ENCODE measurements at places on chromosomes 13 and 19.

DNA sequence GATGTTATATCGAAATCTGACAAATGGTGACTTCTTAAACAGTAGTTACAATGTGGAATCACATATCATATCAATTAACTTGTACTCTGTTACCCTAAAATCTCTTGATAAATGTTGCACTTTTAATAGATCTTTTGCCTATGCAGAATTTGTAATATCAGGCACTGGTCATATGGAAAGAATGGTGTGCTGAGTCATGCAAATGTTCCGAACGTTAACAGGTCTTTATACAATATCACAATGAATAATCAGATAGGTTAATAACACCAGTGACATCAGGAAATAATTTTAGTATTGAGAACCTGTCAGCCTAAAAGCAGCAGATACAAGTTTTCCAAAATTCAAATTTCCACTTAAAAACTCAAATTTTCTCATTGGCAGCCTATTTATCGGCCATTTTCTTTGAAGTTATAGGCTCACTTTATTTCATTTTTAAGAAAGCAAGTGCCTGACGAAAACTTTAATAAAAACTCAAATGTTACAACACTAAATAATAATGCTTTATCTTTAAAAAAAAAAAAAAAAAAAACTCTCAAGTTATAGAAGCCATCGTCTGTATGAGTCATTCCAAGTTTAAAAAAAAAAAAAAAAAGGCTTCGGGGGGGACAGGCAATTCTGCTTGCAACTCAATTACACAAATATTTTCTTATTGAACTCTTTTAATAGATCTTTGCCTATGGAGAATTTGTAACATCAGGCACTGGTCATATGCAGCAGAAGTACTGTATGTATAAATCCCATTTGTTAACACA, 180.9 kb downstream of the DIAPH3 start:
- peak; percentile 54 for DNase-seq

DNA sequence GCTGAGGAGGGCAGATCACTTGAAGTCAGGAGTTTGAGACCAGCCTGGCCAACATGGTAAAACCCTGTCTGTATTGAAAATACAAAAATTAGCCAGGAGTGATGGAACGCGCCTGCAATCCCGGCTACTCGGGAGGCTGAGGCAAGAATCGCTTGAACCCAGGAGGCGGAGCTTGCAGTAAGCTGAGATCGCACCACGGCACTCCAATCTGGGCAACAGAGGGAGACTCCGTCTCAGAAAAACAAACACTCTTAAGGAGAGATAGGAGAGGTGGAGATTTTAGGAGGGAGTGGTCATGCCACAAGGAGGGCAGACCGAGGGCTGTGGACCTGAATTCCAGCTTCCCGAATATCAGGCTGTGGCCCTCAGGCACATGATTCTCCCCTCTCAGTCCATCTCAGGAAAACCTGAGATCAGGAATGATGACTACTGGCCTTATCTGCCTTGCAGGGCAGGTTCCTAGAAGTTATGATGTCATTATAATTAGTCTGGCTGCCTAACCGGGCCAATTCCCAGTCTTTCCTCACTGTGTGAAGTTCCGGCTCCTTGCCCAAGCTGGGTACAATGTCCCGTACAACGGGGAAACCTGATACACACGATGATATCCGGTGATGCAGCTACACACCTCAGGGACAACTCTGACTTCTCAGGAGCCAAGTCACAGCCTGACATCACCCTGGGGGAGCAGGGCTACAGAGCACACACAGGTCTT, 2.5 kb downstream of the SLC35E1 start:
- DNase-seq: no peak

DNA sequence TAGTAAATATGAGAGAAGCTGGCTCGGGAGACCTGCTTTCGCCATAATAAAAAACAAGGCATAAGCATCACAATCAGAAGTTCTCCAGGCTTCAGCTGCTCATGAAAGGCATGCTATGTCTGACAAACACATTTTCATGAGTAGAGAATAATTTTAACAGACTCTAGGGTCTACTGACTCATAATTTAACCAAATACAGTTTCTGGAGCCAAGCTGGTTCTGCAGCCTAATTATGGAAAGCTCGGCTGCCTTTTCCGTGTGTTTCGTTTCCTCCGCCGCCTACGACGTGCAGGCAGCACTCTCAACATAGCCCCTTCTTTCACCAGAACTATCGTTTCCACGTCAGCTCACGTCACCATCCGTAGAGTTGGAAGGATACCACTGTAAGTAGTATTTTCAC, 5.7 kb downstream of the MCF2L start:
- no peak for DNase-seq

- no peak for DNase-seq
Observed at GRCh38 chr13:80441968-80442367, 101.0 kb upstream of the SPRY2 start.

GRCh38 chr19:16896146-16897028, 7.6 kb downstream of the F2RL3 start:
- DNase-seq: no peak

- DNase-seq: peak; percentile 55
Observed at GRCh38 chr19:570937-571565, 1.3 kb upstream of the BSG start.

DNA sequence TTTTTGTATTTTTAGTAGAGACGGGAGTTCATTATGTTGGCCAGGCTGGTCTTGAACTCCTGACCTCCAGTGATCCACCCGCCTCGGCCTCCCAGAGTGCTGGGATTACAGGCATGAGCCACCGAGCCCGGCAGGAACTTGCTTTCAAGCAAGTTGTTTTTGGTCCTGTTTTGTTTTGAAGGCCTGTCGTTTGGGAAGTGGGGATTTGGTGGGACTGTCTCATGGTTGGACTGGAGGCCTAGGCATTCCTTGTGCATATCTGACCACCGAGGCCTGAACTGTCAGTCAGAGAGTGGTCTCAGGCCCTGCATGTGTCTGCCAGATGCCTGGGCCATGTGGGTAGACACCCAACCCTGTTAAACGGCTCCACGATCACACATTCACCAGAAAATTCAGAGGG, 26.3 kb downstream of the UBXN6 start:
- no peak for DNase-seq

DNA sequence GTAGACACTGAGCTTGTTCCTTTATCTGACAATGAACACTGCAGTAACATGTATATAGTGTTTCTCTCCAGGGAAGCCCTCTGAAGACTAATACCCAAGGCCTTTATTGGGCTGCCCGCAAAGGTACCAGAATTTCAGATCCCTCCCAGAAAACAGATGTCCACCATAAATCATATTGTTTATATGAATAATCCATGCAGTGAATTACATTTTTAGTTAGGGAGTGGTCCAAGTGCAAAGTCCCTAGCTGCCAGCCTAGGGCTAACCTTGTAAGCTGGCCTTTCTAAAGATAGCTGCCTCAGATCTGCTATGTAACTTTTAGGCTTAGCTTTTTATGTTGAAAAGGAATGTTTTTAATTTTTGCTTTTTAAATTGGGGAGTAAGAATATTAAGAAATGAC, 44.7 kb downstream of the TDRD3 start:
- no peak for DNase-seq

GRCh38 chr19:12720851-12721655, 2.7 kb downstream of the TNPO2 start:
- DNase-seq: peak; percentile 44

DNA sequence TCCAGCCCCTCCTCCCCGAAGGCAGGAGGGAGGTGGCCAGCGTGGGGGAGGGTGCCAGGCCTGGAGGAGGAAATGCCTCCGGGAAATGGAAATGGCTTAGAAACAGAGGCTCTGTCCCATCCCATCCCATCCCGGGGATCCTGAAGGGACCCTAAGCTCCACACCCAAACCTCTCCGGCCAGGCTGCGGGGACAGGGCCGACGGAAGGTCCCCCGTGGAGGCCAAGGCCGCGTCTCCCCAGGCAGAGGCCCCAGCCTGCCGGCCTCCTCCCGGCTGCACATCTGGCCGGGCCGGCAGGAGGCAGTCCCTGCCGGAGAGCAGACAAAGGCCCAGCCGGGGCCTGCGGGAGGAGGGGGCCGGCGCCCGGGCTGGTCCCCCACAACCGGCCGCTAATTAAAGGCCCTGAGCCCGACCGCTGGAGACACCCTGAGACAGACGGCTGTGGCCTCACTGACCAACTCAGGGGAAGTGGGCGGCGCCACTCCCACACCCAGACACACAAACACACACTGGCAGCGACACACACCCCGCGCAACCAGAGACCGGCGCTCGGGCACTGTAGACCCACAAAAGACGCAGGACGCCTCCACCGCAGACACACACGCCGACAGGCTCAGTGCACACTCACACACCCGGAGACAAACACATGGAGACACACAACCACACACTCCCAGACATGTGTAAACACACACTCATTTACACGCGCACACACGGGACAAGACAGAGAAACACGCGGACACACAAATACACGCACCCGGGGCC, 1.1 kb downstream of the ADAMTS10 start:
- peak; percentile 16 for DNase-seq

DNA sequence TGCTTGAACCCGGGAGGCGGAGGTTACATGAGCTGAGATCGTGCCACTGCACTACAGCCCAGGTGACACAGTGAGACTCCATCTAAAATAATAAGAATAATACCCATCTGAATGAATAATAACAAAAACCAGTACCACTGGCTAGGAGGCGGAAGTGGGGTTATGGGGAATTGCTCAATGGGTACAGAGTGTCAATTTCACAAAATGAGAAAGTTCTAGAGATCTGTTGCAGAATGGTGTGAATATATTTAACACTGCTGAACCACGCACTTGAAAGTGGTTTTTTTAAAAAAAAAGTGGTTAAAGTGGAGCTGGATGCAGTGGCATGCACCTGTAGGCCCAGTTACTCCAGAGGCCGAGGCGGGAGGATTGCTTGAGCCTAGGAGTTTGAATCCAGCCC, 18.5 kb downstream of the KLF2 start:
- DNase-seq: no peak

DNA sequence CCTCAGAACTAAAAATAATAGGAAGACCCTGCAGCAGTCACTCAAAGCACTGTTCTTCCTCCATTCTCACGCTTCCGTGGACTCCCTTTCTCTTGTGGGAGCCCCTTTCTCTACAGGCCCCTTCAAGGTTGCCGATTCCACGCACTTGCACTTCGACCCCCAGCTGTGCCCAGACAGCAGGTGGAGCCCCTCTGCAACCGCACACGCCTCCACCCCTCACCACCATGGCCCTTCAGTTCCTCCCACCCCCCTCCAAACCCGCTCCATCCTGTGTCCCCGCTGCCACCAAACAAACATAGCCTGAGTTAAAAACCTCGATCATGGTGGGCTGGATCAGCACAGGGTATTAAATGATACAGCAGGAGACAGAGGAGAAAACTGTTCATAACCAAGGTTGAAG, 102.6 kb downstream of the STK24 start:
- no peak for DNase-seq

DNA sequence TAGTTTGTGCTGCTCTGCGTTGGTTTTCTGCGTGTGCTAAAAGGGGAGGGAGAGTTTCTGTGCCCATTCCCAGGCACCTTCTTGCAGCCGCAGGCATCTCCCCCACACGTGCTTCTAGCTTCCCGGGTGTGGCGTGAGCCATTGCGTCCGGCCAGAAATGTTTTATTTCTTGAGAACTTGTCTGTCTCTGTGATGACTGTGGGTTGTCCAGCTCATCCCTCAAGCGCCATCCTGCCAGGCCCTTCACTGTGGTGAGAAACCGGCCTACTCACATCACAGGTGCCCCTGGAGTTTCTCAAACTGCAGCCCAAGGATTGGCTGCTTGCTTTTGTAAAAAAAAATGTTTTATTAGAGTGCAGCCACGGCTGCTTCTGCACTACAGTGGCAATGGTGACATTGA, 24.2 kb downstream of the EPN1 start:
- DNase-seq: no peak

- DNase-seq: no peak
Observed at GRCh38 chr13:88074794-88075510, 403.8 kb downstream of the SLITRK5 start.

DNA sequence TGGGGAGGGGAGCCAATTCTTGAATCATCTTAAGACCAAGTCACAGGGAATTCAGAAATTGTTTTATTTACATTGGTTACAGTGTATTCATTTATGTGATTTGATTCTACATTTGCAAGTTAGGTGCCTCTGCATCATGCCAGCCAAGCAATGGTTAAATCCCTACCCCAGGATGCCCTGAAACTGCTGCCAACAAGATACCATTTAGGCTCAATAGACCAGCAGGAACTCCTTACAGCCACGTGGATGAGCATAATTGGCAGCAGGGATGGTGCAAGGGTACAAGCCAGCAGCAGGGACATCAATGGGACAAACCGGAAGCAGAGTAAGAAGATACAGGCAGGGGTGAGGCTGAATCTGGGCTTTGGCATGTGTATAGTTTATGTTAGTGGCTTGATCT, 72.4 kb upstream of the NBEA start:
- DNase-seq: no peak

GRCh38 chr19:34428549-34429285, 536 bp downstream of the UBA2 start:
- peak; percentile 44 for DNase-seq

DNA sequence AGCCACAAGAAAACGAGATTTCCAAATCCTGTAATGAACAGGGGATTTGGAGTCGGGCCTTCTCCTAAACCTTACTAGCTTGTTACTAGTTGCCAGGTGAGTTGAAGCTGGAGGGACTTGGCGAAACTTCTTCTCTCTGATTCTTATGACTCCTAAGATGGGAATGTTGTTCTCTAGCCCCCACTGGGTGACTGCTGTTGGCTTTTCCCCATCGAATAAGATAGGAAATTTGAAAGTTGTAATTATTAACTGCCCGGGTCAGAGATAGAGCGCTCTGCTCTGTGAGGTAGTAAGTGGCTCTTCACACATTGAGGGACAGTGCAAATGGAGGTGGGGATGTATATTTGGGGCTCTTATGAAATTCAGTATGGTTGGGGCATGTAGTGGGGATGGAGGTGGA, 111.2 kb upstream of the MBNL2 start:
- DNase-seq: no peak

GRCh38 chr13:94352057-94352456, 127.4 kb downstream of the DCT start:
- peak; percentile 21 for DNase-seq

GRCh38 chr13:39941911-39942551, 286.6 kb downstream of the COG6 start:
- no peak for DNase-seq

DNA sequence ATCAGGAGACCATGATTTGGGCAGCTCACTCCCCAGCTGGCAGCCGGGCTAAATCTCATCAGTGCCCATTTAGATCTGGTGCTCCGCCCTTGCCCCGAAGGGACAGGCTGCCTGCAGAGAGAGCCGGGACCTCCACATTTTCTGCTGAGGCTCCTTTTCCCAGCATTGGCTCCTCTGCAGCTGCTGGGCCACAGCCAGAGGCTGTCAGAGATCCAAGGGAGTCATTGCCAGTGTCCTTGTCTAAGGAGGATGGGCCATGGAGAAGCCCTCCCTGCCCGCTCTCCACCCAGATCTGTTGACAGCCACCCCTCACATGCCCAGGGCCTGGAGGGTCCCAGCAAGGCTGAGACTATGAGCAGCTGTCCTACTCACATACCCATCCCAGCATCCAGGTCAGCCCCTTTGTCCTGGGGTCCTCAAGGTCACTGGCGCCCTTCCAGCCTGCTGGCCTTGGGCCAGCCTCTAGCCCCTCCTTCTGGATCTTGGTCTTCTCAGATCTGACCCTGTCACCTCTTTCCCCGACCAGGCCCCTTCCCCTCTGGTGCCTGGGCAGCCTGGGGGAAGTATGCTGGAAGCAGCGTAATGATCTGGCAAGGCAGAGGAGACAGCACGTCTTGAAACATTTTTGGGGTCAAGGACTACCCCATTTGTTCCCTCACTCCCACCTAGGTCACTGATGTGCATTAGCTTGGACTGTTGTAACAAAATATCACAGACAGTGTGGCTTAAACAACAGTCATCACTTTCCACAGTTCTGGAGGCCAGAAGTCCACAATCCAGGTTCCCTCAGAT, 7.9 kb downstream of the PIN1 start:
- DNase-seq: no peak

GRCh38 chr13:97116754-97117153, 105.4 kb upstream of the MBNL2 start:
- peak; percentile 38 for DNase-seq

Measured in ELR (cell line).